ENCODE measurements at places on chromosomes 4 and X.

DNA sequence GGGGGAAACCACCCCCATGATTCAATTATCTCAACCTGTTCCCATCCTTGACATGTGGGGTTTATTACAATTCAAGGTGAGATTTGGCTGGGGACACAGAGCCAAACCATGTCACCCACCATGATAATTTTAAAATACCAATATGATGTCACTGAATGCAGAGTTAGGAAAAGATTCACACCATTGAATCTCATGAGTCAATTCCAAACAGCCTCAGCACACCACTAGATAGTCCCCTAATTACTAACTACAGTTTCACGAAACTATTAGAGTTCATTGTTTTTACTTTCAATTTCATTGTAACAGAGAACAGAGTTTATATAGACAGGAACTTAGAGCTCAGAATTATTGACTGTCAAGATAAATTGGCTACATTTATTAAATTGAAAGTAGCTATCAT, 410.2 kb downstream of the FAM47A start:
- no peak for DNase-seq

- DNase-seq, result no peak
Measured at GRCh38 chr4:183350317-183351071, 28.3 kb upstream of the CLDN24 start.

DNA sequence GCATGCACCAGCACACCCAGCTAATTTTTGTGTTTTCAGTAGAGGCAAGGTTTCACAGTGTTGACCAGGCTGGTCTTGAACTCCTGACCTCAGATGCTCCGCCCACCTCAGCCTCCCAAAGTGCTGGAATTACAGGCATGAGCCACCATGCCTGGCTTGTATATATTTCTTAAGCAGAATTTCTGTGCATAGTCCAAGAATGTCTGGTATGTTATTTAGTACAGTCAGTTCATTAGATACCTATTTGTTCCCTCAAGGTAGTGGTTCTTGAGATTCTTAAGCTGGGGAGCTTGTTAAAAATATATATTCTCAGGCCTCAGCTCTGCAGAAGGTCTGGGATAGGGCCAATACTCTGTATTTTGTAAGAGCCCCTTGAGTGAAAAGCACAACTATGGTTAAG, 4.6 kb upstream of the SERTM2 start:
- no peak for DNase-seq

DNA sequence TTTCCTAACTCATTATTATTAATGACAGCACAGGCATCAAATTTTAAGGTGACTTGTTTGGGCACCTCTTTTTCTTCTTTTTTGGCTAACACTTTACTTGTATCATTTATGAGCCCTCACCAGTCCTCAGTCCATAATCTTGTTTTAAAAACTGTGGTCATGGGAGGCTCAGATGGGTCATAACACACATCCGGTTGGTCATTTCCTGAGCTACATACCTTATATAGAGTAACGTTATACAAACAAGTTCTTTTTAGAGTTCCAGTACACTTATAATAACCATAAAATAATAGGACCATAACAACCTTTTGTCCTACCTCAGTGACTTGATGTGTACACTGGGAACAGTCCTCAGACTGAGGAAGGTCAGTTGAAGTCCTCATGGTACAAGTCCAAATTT, 21.1 kb upstream of the PLS3 start:
- DNase-seq, result no peak

GRCh38 chr4:18404642-18405041, 383.1 kb upstream of the LCORL start:
- no peak for DNase-seq

GRCh38 chr4:24024605-24025004, 134.8 kb upstream of the PPARGC1A start:
- DNase-seq, result no peak

GRCh38 chr4:75985116-75985515, 5.6 kb downstream of the SDAD1 start:
- no peak for DNase-seq

DNA sequence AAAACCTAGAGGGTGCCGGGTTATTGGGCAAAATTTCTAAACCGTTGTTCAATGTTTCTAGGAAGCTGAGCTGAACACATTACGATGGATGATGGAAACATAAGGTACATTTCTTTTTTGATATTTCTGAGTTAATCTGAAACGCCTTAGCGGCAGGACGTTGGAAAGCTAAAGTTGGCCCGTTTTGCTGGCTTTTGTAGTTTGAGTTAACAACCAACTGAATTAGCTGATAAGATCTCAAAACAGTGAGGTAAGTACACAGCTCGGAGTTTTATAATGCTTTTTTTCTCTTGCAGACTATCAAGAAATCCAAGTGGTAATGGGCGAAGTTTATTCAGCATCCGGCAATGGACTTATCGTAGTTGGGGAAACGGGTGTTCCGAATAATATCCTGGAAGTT, 73.5 kb downstream of the PRSS12 start:
- no peak for DNase-seq

GRCh38 chrX:46461660-46462191, 83.5 kb downstream of the ZNF674 start:
- no peak for DNase-seq

- DNase-seq, result no peak
Measured at GRCh38 chrX:107204068-107204605, 2.1 kb downstream of the NUP62CL start.

GRCh38 chr4:138959097-138959815, 56.3 kb upstream of the NOCT start:
- no peak for DNase-seq

GRCh38 chrX:12814420-12814819, 23.2 kb downstream of the PRPS2 start:
- DNase-seq, result no peak

- DNase-seq, result no peak
Measured at GRCh38 chrX:48676893-48677270, 6.7 kb upstream of the WAS start.

- DNase-seq, result no peak
Measured at GRCh38 chr4:132396636-132397035, 752.5 kb upstream of the PCDH10 start.

GRCh38 chrX:19334945-19335626, 8.6 kb upstream of the PDHA1 start:
- DNase-seq, result no peak

DNA sequence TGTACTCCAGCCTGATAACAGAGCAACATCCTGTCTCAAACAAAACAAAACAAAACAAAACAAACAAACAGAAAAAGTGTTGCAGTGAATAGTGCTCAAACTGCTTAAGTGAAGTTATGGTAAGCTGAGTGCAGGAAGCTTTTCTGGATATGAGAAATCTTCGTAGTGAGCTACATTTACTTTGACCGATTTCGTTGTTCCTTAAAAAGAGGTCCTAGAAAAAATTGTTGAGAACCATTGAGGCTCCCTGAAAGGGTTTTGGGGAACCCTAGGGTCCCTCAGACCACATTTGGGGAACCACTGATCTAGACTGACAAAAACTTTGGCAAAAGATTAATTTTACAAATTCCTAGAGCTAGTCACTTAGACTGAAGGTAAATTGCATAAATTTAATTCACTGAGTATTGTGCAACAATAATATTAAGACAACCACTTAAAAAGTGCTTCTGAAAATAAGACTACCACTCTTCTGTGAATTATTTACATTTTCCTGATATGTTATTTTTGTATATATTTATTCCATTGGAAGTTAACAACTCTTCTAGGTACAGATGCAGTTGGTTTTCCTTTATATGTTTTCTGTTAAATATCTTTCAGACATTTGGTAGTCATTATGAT, 149.6 kb downstream of the FHIP1A start:
- DNase-seq, result no peak

- no peak for DNase-seq
Measured at GRCh38 chrX:123685232-123685631, 47.6 kb downstream of the THOC2 start.

GRCh38 chr4:146900295-146900694, 45.4 kb downstream of the TTC29 start:
- DNase-seq, result no peak

DNA sequence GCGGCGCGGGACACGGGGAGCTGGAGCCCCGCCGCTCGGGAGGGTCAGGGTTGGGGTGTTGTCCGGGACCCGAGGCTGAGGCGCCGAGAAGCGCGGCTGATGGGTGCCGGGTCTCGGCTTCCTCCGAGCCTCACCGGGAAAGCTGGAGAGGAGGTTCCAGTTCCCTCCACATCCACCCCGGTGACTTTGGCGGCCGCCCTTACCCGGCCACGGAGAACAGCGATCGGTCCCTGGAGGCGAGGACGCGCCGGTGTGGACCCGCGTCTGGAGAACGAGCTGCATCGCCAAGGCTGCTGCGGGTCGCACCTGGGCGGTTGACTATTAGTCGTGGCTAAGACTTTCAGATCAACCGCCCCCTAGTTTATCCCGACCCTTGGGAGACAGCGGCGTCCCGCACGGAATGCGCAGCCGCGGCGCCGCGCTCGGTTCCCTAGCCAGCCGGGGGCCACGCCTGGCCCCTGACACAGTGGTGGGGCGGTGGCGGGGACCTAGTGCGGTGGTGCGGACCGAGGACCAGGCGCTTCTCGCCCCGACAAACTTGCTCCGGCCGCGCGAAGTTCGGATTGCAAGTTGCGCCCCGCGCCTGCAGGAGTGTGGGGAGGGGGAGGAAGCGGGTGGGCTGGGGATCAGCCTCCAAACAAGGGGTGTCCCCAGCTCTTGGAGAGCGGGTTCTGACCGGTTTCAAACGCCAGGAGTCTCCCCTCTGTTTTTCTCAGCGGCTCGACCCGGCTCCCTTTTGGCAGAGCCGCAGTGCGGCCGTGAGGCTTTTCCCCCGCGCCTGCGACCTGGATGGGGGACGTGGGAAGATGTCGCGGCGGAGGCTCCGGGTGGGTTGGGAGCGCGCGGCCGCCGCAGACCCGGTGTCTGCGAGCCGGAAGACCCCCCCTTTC, 568 bp downstream of the FHDC1 start:
- no peak for DNase-seq

DNA sequence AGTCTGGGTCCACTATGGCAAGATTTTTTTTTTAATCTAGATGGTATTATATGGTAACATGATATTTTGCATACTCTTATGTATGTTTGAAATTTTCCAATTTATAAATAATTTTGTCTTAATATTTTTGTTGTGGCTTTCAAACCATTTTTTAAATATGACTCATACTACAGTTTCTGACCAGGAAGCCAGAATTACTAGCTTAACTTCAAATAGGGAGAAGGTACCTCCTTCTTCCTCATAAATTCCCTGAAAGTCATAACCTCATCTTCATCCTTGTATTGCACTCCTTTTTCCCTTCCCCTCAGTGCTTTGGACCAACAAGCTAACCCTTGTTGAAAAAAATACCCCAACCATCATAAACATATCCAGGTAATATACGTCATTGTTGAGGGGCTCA, 21.6 kb downstream of the ARAP2 start:
- no peak for DNase-seq

DNA sequence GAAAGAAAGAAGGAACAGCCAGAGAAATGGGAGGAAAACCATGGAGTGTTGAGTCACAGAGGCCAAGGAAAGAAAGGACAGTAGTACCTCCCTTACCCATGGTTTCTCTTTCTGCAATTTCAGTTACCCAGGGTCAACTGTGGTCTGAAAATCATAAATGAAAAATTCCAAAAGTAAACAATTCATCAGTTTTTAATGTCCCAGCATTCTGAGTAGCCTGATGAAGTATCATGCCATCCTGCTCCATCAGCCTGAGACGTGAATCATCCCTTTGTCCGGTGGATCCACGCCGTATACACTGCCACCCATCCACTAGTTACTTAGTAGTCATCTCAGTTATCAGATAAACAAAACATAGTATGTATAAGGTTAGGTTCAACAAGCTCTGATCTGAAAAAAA, 114.2 kb downstream of the COMMD8 start:
- no peak for DNase-seq

GRCh38 chr4:184288451-184289178, 70.9 kb upstream of the ENPP6 start:
- DNase-seq, result no peak

All from NCI-H1092 (cell line).